ENCODE measurements at places on chromosomes 3 and 15.

- DNase-seq, result no peak
Observed at GRCh38 chr3:176562331-176562730, 635.0 kb downstream of the TBL1XR1 start.

GRCh38 chr15:56820333-56820732 lies 87.0 kb upstream of the ZNF280D start:
- DNase-seq, result no peak

GRCh38 chr15:73754461-73754860 lies 1.3 kb upstream of the INSYN1 start:
- no peak for DNase-seq

DNA sequence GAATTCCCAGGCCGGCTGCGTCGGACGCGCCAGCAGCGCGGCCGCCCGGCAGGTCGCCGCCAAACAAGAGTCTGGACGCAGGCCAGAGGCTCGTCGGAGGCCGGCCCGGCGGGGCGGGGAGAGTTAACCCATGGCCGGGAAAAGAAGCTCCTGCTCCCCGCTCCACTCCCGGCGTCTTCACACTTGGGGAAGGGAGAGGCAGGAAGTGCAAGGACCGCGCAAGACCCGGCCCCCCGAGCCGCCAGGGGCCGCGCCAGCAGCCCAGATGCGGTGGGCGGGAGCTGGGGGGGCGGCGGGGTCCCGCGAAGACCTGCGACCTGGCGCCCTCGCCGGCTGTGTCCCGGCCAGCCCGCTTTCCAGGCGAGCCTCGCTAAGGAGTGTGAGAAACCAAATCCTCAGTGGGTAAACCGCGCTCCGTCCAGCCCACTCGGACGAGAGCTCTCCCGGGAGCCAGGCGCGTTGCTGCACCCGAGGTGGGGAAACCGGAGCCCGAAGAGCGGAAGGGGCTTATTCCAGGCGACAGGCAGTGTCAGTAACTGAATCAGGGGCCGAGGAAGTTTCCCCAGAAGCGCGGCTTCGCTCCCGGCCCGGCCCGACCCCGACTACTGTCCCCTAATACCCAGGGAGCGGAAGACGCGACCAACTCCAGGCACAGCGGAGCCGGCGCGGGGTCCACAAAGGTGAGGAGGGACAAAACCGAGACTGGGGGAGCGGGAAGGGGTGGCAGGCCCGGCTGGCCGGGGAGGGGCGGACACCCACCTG lies 721 bp downstream of the ADAMTS7 start:
- DNase-seq, result peak; percentile 16

DNA sequence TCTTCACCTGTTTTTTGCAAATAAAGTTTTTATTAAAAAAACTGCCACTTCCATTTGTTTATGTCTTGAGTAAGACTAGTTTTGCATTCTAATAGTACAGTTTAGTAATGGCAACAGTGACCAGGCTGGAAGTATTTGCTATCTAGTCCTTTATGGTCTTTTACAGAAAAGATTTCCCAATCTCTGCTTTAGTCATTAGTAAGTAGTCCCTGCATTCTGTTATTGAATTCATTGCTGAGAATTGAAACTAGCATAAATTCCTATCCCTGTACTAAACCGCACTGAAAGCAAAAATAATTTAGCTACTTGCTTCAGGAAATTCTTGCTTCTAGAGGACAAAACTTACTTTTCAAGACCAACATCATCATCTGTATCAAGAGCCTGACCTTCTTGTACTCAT lies 46.2 kb downstream of the CNTN6 start:
- no peak for DNase-seq

GRCh38 chr3:50133283-50133615 lies 21.9 kb upstream of the SEMA3F start:
- DNase-seq, result no peak

DNA sequence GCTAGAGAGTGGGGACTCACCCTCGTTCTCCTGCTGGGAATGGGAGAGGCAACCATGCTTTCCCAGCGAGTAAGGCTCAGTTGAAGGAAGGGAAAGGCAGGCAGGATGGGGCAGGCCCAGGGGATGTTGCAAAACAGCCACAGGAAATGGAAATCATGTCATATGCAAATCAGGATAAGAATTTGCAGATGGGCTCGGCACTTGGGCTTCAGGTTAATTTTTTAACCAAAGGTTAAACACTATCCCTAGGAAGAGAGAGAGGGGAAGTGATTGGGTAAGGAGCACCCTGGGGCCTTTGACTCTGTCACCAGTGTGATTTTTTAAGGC lies 14.6 kb upstream of the PLA2G4E start:
- DNase-seq, result peak; percentile 99

DNA sequence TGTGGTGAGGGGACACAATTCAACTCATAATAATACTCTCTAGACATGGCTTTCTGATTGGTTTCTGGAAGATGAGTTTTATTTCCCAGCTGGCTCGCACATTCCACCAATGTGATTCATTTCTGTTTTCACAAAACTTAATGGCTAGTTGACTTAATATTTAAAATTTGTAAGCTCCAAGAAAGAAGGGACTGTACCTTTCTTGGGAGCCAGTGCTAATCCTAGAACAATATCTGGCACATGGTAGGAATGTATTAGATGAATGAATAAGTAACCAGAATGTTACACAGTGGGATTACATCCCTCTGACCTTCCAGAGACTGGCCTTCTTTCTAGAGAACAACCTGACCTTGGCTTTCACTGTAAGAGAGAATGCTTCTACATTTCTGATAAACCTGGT lies 262.8 kb downstream of the RORA start:
- no peak for DNase-seq

- no peak for DNase-seq
Observed at GRCh38 chr3:123776071-123776782, 107.9 kb downstream of the MYLK start.

GRCh38 chr3:165903885-165904630 lies 66.8 kb upstream of the BCHE start:
- DNase-seq, result peak; percentile 60

DNA sequence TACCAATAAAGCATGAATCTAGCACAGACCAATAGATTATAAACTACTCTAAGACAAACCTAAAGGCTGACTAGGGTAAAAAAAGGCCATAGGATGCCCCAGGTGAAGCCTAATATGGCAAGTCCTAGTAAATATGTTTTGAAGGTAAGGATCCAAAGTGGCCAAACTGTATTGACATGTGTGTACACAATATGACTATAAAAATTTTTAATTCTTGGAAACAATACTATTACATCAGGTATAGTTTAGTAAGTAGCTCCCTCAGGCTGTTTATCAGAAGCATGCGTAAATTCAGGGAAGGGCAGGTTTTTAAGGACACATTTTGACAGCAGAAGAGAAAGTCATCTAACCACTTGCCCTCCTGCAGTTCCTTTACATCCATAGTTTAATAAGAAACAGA lies 18.8 kb downstream of the GNB4 start:
- peak; percentile 21 for DNase-seq

GRCh38 chr3:111967068-111967467 lies 11.8 kb upstream of the ABHD10 start:
- no peak for DNase-seq

- DNase-seq, result no peak
Observed at GRCh38 chr15:42456531-42456930, 34.4 kb downstream of the ZNF106 start.

GRCh38 chr3:123276346-123277006 lies 74.7 kb downstream of the SEC22A start:
- DNase-seq, result no peak

- DNase-seq, result peak; percentile 95
Observed at GRCh38 chr15:65796610-65797078, 4.6 kb upstream of the DENND4A start.

DNA sequence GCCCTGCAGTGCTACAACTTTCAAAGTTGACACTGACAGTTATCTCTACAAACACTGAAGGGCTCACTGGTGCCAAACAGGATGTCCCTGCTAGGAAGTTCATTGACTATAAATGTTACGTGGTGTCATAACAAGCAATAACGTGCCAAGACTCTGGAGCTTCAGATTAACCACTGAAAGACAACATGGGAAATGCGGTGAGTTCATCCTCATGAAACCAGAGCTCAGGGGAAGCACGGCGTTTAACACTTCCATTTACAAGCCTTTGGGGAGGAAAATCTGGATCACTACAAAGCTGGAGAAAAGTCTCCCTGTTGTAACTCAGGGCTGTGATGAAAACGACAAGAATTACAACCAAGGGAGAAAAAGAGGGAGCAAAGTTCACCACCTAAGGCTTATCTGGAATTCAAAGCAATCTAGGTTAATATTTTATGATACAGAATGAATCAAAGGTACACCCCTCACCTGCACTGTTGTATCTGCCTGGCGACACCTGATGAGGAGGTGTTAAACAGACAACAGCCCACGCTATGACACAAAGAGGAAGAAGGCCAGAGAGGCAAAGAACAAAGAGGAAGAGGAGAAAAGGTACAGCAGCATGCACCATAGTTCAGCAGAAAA lies 27.0 kb downstream of the SHQ1 start:
- DNase-seq, result peak; percentile 29

- peak; percentile 88 for DNase-seq
Observed at GRCh38 chr3:187403768-187404288, 35.6 kb downstream of the RTP4 start.

GRCh38 chr3:195597229-195597628 lies 13.5 kb upstream of the APOD start:
- DNase-seq, result no peak

DNA sequence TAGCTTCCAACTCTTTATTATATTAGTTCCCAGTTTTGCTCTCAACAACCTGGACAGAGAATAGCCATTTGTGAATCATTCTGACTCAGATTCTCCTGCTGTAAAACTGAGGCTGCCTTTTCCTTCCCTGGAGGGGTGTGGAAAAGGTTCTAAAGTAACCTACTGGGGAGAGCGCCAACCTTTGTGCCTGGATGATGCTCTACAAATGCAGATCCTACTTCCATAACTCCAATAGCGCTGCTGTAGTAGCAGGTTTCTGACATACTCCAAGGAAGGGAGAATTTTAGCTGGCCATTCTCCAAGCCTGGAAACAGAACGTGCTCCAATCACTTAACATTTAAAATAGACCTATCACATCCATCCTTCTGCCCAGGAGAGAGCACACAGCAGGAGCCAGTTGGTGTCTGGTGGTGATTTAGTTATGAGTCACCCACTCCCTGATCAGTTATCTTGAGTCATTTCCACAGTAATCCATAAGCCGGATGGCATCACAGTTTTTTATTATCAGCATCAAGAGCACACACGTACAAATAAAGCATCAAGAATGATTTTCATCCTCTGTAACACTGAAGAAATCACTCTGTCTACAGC lies 38.3 kb downstream of the MYH15 start:
- peak; percentile 91 for DNase-seq

DNA sequence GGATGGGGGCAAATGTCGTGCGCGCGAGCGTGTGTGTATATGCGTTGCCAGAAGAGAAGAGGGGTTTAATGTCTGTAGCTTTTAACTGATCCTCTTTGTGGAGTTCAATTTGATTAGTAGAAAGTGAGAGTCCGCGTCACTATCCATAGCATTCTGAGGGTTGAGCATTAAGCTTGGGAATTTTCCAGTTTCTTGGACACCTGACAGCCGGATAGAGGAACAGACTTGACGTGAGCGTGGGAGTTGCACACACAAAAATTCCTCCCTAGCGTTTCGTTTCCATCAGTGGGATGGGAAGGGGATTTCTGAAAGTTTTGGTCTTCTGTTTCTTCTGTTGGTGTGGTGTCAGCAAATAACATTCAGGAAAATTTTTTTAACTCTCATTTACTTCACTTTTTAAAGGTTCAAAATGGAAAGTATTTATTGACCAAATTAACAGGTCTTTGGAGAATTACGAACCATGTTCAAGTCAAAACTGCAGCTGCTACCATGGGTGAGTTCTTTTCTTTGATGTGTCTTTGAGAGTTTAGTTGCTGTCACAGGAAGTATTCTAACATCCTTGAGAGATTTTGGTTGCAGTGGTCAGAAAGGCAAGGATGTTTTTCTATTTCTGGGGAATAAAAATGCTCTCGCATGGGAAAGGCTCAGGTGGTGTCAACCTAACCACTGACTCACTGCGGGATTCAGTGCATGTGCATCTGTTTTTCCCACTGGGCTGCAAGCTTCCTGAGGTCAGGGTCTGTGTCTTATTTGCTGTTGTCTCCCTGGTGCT lies 841 bp downstream of the POGLUT1 start:
- peak; percentile 24 for DNase-seq

DNA sequence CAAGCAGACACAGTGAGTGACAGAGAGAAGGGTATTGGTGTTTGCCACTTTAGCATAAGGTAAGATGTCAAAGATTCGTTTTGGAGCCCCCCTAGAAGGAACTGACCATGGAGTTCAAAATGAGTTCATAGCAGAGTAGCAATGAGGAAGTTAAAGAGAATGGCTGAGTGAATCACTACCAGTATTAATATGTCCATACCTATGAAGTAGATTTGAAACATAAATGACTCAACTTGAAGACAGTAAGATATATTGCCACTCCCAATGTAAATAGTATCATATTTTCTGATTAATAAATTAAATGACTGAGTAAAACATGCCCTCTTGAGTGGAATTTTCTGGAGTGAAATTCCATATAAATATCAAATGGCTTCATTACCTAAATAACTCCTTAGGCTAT lies 675.1 kb downstream of the NLGN1 start:
- peak; percentile 46 for DNase-seq

DNA sequence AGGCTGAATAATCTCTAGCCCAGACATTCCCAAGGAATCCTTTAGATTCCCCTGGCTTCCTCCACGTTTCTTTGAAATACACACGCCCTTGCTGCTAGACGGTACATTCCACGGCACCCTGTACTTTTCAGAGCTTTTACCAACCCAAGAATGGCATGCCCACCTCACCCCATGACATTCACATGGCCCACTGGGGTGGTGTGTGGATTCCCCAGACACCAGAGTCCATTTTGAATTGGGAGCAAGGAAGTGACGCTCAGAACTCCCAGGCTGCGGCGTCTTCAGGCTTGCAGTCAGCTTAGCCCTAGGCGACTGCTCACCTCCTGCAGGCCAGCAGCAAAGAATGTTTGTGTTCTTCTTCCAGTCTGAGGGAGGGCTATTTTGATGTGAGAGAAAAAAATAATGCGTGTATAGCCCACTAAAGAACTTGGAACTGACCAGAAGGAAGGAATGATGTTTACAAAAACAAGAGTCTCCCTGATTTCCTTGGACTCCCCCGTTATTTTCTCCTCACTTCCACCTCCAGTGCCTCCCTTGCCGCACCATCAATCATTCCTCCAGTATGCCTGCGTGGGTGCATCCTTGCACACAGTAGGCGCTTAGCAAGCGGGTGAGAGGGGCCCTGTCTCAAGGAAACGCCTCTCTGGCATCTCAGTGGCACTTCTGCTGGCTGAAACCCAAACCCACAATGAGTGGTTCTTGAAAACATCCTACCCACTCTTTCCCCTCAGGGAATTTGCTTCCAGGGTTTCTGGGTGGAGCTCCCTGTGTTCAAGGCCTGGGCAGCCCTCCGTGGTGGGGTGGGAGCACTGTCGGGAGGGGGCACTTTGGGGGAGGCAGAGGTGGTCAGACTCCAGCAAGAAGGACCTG lies 59.9 kb downstream of the SMAD6 start:
- peak; percentile 11 for DNase-seq

GRCh38 chr3:100836661-100837060 lies 127.4 kb downstream of the TFG start:
- no peak for DNase-seq

- no peak for DNase-seq
Observed at GRCh38 chr15:101608201-101608600, 44.0 kb downstream of the TM2D3 start.

GRCh38 chr15:31302029-31302657 lies 24.5 kb upstream of the KLF13 start:
- no peak for DNase-seq

- peak; percentile 98 for DNase-seq
Observed at GRCh38 chr15:42721016-42721415, 15.9 kb downstream of the CDAN1 start.
